ENCODE measurements at places on chromosomes 4 and X.

GRCh38 chr4:22595684-22596083, 79.8 kb upstream of the ADGRA3 start:
- no peak for DNase-seq

DNA sequence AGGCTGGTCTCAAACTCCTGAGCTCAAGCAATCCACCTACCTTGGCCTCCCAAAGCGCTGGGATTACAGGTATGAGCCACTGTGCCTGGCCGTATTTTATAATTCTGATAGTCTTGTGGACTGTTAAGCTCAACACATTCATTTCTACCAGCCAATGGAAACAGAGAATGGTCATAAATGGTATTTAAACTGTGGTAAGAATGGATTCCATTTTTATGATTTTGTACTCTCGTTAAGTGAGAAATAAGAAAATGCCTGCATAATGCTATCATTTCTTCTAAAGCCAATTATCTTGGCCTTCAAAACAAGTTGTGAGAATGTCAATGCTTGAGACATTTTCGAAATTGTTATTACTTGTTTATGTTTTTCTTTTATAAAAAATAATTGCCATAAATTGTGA, 321.0 kb downstream of the IL15 start:
- no peak for DNase-seq

DNA sequence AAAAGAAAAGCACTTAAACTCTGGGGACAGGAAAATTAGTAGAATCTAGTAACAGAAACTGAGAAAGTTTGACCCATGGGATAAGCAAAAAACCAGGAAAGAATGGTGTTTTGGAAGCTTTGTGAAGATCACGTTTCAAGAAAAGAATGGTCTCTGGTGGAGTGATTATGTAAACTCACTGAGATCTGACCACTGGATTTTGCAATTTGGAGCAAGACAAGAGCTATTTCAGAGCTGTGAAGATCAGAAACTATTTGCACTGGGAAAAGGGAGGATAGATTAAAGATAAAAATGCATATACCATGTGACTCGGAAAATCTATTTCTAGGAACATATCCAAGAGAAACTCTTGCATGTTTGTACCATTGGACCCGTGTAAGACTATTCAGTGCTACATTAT, 4.3 kb downstream of the TMPRSS11D start:
- no peak for DNase-seq

DNA sequence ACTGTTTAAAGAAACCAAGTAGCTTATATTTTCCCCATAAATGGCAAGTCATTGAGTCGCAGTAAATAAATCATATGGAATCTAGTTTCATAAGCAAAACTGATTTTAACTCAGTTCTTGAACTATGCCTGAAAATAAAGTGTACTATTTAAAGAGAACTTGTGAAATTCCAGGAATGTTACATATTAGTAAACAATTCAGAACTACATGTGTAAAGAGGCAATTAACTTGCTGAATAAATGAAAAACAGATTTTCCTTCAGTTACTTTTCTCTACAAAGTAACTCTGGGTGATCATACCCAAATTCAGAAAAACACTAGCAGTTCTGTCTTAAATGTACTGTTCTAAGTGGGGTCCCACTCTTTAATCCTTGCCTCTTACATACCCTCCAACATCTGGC, 236.1 kb upstream of the EDNRA start:
- DNase-seq: no peak

DNA sequence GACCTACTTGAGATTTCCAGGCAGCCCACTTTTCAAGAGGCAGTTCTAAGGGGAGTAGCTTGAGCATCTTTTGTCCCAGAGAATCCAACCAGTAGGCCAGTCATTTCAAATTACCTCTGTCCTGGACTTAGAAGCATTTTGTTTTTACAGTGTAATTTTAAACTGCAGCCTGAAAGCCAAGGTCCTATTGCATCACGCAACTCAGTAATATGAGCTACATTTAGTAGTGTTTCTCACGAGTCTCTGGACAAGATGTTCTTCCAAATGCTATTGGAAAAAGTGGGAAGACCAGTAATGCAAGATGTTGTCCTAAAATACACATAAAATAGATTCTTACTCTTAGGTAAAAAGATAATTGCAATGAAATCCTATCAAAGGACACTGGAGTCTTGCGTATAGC, 182.5 kb upstream of the ARX start:
- no peak for DNase-seq

DNA sequence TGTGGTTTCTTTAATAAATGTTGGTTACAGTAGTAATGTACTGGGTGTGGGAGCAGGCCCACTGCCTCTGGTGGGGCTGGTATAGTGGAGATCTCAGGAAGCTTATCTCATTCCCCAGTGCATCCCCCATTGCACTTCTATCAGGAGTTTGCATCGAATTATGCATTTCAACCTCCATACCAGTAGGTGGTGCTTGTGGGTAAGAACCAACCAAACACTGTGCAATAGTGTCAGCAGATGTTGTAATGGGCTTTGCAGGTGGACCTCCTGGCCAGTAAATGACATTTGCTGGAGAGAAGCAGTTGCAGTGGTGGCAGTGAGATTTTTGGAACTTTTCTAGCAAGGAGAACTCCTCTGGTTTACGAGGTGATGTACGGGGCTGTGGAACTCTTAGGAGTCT, 150.6 kb downstream of the POU3F4 start:
- no peak for DNase-seq

DNA sequence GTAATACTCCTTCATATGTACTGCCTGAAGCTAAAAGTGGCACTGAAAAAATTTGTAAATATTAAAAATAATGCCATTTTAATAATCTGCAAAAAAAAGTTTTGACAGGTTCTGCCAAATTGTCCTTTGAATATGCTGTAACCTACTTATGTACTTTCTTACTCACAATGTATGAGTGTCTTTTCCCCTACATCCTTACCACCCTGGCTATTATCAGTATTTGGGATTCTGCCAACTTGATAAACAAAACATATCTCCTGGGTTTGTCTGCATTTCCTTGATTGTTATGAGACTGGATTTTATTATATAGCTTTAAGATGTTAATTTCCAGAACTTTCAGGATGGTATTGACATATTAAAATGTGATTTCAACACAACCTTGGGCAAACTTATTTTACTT, 187.9 kb downstream of the CHM start:
- DNase-seq: no peak

- DNase-seq: no peak
These were observed 5.0 kb upstream of the UVSSA start for GRCh38 chr4:1342003-1342402.

DNA sequence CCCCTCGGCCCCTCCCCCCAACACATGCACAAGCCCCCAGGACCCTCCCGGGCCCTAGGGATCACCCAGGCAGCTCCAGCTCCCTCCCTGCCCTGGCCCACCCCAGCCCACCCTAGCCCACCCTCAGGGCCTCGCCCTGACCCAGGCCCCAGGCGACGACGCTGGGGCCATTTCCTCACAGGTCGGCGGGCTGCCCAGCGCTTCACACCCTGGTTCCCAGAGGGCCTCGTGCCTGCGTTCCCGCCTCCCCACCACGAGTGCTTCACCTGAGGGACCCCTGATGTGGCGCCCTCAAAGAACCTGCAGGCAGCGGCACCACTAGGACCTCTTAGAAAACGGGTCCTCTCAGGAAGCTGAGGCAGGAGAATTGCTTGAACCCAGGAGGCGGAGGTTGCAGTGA, 341 bp downstream of the FAM9B start:
- DNase-seq: no peak

DNA sequence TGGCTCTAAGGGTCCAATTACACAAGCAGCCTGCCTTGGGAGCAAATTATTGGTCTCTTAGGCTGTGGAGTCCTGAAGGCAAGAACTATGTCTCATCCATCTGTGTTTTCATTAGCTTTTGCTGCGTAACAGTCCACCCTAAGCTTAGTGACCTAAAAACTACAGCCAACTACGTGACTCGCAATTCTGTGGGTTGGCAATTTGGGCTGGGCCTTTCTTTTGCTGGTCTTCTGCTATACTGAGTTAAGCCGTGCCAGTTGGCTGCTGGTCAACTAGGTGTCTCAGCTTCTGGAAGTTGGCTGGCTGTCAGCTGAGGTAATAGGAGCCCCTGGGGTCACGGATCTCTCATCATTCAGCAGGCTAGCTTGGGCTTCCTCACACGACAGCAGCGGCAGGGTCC, 205.6 kb upstream of the S100G start:
- DNase-seq: no peak

DNA sequence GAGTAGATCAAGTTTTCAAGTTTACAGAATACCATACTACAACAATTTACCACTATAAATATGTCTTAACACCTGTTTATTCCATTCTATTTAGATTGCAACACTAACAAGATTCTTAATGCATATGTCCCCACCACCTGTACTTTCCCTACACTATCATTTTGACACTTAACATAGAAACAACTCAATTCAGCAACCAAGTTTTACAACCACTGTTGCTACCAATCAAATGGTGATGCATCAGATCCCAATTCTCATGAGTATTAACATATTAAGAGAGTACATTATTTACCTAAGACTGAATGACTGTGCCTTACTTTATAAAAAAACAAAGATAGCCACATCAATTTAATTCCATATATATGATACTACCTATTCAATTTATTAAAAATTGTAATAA, 49.4 kb downstream of the EIF4E start:
- DNase-seq: no peak

GRCh38 chr4:81495345-81495744, 23.6 kb upstream of the RASGEF1B start:
- DNase-seq: no peak

DNA sequence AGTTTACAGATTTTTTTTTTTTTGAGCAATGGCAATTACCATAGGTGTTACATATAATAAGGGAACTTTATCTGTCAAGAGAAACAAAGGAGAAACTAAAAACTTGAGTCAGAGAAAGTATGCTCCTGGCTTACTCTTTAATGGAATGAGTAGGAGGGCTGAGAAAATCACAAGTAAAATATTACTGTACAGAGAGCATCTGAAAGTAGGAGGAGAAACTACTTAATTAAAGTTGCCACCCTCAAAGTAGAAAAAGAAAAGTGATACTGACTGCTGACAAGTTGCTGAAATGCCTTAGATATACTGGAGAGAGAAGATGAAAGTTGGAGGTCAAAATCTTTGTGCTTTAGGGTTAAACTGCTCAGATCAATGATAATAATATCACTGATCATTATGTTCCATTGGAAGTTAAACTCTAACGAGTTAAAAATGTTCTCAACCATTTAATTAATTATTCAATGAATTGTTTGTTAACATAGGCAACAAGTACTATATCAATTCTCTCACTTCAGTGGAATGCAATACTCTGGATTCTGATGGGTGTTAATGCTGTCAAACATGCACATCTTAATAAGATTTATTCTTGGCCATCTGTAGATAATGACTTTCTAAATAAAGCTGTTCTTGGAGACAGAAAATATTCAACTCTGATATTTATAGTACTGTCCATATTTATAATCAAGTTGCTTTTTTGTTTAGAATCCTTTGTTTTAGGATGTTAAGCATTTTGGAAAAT, 61.2 kb upstream of the CAMK2D start:
- DNase-seq: no peak

DNA sequence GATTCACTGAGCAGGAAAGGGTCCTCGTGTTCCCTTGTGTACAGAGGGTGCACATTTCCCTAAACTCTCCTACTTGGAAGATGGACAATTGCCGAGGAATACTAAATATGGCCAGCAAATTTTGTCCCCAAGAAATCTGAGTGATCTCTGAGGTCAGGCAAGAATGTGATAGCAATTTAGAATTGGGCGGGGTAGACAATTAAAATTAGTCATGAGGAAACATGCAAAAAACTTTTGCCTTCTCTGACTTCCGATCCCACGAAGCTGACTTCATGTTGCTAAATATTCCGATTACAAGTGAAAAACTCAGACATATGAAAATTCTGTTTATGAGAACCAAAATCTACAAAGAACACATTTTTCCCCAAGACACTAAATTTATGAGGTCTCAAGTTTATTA, 453.9 kb upstream of the ZFP42 start:
- no peak for DNase-seq

- DNase-seq: no peak
These were observed 60.2 kb downstream of the KCNIP4 start for GRCh38 chr4:21888195-21888976.

- DNase-seq: no peak
These were observed 216.1 kb upstream of the PSAPL1 start for GRCh38 chr4:7650606-7651385.

- no peak for DNase-seq
These were observed 2.9 kb upstream of the GRPR start for GRCh38 chrX:16120431-16120830.

DNA sequence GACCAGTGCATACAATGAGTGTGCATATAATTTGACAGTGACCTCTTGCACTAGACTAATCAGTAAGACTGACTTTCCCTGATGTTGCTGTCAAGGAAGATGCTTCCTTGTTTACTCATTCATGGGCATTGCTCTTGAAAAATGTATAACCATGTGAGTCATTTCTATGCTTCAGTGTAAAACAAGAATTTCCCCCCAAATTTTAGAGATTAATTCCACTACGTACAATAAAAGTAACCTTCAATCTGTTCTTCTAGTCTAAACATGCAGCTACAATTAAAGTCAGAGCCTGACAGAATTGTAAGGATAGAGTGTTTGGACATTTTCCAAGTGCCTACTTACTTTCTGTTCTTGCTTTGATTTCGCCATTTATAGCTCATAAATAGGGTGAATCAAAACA, 935.7 kb downstream of the RAPGEF2 start:
- no peak for DNase-seq

DNA sequence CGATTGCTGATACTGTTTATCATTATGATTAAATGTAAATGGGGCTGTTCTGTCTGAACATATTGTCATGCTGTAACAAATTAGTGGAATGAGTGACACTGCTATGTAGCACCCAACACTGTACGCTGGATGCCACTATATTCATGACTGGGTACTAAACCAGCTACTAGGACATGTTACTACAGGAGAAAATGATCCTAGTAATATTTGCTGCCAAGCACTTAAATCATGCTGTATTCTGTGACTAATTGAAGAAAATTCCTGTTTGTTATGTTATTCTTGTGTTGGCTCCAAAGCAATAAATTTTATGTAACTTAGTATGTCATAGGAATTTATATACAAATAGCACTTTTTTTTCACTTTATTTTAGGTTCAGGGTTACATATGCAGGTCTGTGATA, 804.2 kb downstream of the CENPC start:
- no peak for DNase-seq

DNA sequence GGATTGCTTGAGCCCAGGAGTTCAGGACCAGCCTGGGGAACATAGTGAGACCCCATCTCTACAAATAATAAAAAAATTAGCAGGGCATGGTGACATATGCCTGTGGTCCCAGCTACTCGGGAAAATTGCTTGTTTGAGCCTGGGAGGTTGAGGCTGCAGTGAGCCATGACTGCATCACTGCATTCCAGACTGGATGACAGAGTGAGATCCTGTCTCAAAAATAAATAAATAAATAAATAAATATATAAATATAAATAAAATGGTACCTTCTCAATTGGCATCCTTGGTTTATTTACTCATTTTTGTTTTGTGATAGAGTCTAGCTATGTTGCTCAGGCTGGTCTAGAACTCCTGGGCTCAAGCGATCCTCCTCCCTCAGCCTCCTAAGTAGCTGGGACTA, 144.2 kb downstream of the CHRNA9 start:
- DNase-seq: no peak

DNA sequence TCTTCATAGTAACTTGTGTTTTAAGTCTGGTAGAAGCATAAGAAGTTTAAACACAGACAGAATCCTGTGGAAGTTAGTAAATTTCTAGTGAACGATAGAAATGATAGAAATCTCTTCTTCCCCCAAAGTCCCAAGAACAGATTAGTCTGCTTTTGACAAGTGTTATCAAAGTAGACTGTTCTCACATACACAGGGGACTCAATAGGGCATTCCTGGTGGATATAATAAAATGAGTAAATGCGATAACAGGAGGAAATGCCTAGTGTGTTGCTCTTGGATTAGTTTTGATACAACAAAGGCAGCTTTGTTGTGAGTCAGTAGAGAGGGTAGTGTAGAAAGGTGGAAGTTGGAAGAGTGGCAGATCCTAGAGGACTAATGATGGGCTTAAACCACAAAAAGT, 43.5 kb downstream of the CLCN3 start:
- peak; percentile 65 for DNase-seq
